ENCODE measurements at places on chromosomes 1 and 21.

- DNase-seq, result no peak
These were observed 344.5 kb downstream of the LMX1A start for GRCh38 chr1:165011991-165012531.

- no peak for DNase-seq
These were observed 114.6 kb upstream of the VAV3 start for GRCh38 chr1:108079440-108080025.

GRCh38 chr1:167161762-167162161 is 58.9 kb upstream of the POU2F1 start:
- no peak for DNase-seq

- peak; percentile 33 for DNase-seq
These were observed at the start of gene HIVEP3 for GRCh38 chr1:41918450-41919043. Gene HIVEP3, minus strand, starts transcription at chr1:41918922.

DNA sequence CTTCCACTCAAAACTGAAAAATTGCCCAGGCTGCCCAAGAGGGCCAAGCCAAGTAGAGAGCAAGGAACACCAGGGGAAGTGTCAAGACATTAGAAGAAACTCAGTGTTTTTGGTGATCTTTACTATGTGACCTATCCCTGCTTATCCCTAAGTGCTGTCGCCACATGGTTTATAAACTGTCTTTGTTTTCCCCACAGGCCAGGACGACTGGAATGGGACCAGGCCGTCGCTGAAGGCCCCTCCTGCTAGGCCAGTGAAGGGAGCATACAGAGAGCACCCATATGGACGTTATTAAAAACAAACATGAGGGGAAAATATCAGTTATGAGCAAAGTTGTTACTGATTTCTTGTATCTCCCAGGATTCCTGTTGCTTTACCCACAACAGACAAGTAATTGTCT is 28.7 kb downstream of the KHDRBS1 start:
- DNase-seq, result no peak

DNA sequence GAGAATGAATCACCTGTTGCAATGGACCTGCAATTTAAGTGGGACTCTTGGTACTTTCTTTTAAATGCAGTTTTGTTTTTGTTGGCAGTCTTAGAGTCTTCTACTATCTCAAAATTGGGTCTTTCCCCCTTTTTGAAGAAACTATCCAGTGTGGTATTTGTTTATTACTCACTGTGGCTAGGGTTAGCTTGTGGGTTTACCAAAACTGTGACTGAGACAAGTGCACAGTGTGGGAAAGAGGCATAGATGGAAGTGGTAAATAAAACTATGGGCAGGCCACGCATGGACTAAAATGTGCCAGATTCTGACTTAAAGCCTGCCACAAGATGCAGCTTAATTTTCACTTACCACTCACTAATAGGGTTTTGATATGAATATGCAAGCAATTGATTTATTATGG is 1441.7 kb downstream of the PLA2G4A start:
- DNase-seq, result no peak

DNA sequence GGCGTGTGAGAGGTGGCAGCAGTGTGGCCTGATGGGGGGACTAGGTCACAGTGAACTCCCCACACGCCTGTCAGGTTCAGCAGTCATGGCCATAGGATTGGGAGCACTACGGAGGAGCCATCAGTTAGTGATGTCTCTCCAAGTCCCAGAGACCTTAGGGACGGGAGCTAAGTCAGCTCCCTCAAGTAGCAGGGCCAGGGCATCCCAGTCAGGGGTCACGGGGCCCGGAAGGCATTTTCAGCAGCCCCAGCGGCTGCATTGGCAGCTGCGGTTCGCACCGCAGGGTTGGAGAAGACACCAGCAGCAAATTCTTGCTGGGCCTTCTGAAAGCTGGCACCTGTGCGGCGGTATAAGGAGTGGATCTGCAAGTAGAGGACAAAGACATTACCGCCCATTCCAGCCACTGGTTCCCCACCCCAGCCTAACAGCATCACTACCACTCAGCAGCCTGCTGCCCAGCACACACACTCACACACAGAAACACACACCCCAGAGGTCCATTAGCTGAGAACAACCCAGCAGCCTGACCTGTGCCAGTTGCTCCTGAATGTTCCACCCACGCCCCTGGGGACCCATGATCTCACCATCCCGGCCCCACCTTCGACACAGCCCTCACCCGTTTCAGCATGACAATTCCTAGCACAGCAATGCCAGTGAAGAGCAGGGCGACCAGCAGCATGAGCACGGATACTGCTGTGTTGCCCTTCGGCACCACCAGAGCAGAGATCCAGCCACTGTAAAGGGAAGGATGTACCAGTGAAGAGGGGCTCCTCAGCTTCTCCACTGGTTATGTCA is 972 bp upstream of the ENTREP3 start:
- no peak for DNase-seq

- DNase-seq, result peak; percentile 47
These were observed 30.2 kb downstream of the SRRM1 start for GRCh38 chr1:24673341-24673740.

- peak; percentile 20 for DNase-seq
These were observed 155.5 kb downstream of the GLUL start for GRCh38 chr1:182235952-182236650.

DNA sequence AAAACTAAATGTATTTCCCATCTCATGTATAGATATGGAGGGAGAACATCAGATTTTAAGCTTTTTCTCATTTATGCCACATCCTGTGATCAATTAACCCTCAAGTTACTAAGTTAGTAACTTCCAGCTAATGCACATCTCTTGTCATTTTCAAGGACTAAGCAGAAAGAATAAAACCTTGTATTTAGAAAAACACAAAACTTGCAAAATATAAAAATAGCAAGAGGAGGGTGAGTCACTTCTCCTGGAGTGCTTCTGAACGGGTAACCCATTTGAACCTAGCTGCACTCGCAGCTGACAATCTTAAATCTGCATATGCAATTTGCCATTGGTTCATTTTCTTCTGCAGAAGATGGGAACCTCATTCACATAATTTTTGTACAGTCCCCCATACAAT is 500.5 kb downstream of the SETD4 start:
- DNase-seq, result peak; percentile 57

- DNase-seq, result no peak
These were observed 60.2 kb upstream of the ARHGEF16 start for GRCh38 chr1:3393987-3394920.

DNA sequence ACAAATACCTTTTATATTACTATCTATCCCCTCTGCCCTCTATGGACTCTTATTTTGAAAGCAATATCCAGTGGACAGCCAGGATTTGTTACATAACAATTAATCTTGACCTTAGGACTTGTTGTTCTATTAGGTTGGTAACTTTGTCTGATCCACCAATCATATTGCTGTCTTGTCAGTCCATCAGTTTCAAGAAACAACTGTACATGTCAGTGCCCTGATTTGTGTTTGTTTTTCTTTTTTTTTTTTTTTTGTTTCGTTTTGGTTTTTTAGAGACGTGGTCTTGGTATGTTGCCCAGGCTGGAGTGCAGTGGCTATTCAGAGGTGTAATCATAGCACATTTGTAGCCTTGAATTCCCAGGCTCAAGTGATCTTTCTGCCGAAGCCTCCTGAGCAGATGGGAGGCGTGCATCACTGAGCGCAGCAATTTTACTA is 1.5 kb upstream of the SCP2 start:
- no peak for DNase-seq

GRCh38 chr1:110048923-110049601 is 14.6 kb downstream of the STRIP1 start:
- no peak for DNase-seq

DNA sequence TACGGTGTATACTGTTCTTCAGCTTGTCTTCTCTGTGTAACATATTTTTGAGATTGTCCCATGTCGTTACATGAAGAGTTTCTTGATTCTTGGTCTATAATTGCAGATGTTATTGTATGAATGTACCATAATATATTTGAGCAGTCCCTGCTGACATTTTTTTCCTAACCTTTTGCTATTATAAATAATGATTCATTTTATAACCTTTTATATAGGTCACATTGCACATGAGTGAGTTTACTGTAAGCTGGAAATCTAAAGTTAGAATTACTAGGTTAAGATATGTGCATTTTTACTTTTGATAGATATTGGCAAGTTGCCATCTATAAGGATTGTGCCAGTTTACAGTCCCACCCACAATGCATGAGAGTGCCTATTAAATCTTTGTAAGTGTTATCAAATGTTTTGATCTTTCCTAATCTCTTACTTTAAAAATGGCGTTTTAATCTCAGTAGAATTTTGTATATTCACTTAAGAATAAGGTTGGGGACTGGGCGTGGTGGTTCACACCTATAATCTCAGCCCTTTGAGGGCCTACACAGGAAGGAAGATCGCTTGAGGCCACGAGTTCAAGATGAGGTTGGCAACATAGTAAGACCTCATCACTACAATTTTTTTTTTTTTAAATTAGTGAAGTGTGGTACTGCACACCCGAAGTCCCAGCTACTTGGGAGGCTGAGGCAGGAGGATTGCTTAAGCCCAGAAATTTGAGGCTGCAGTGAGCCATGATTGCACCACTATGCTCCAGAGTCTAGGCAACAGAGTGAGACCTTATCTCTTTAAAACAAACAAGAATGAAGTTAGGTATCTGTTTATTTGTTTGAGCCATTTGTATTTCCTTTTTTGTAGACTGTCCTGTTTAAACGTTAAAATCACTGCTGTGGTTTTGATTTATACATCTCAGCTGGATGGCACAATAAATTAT is 36.5 kb downstream of the ZMYM1 start:
- peak; percentile 1 for DNase-seq

Measured in fibroblast of skin of scalp (primary cell).